GM23248 (cell line): ENCODE measurements at places on chromosomes 4 and X.

GRCh38 chr4:90122355-90122748, 4.8 kb upstream of the CCSER1 start:
- DNase-seq, result no peak

- DNase-seq, result peak; percentile 67
These were observed 3.6 kb upstream of the THOC2 start for GRCh38 chrX:123736333-123736921.

GRCh38 chr4:6595897-6596537, 21.0 kb downstream of the MAN2B2 start:
- DNase-seq, result no peak

DNA sequence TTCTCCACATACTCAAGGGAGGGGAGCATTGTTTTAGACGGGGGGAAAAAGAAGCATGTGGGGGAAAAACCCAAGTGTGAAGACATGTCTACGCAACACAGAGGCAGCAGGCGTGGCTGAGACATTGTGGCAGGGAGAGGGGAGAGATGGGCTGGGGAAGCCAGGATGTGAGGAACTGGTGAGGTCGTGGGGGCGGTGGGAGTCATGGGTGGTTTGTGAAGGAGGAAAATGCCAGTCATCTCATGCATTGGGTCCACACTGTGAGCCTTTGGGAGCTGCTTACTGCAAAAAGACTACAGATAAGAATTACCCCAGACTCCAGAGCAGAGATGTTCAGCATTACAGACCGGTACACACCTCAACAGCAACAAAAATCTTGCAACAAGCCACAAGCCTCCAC, 2.1 kb downstream of the JAKMIP1 start:
- no peak for DNase-seq

- no peak for DNase-seq
These were observed 19.5 kb upstream of the PGRMC2 start for GRCh38 chr4:128307123-128307571.

- DNase-seq, result no peak
These were observed 376.4 kb upstream of the GNPDA2 start for GRCh38 chr4:45102716-45103115.

DNA sequence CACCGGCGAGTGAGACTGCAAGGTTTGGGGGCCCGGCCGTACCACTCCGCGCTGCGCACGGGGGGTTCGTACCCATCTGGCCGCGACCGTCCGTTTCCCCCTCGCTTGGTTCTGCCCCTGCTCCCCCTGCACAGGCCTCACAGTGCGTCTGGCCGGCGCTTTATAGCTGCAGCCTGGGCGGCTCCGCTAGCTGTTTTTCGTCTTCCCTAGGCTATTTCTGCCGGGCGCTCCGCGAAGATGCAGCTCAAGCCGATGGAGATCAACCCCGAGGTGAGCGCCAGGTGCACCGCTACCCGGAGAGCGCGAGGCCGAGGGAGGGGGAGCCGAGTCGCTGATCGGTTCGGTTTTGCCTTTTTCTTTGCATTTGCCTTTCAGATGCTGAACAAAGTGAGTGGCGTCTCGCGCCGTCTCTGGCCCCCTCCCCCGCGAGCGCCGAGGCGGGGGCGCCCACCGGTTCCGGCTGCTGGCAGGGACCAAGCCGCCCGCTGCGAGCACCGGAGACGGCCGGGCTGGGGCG, at the start of gene UCHL1:
Gene UCHL1, plus strand, starts transcription at position 189 of the 517 bp plus-strand sequence. Its CDS starts 49 bp downstream, at position 238.
- DNase-seq, result peak; percentile 67

DNA sequence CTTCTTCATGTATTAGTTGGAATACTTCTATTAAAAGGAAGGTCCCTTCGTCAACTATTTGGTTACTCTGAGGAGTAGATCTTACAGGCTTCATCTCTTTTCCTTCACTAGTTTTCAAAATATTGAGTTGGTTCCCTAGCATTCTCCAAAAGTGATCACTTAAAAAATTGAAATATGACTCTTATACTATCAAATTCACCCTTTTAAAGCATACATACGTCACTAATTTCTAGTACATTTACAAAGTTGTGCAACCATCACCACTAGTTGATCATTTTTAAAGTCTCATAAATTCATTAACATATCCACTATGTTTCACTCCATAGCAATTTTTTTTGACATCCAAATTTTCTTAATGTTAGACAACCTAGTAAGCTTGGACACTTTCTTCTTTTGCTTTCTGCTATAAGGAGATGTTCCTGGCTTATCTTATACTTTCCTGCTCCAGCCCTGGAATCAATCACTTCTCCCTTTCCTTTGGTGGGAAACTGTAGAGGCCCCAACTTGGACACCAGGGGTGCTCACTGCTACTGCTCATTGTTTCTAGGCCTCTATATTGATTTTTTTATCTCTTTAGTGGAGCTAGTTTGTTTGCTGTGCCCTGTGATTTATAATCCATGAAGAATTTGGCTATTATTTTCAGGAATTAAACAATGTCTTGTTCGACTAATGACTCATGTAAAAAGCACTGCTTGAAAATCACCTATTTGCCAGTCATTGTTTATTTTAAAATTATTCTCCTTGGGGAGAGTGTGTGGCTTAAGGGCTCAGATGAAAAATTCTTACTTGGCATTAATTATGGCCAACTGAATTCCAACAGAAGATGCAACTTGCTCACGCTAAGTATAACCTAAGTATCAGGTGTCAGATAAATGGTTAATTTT, 4.0 kb upstream of the ZFX start:
- DNase-seq, result peak; percentile 56

- DNase-seq, result no peak
These were observed 65.8 kb upstream of the DIPK2B start for GRCh38 chrX:45266456-45266855.

DNA sequence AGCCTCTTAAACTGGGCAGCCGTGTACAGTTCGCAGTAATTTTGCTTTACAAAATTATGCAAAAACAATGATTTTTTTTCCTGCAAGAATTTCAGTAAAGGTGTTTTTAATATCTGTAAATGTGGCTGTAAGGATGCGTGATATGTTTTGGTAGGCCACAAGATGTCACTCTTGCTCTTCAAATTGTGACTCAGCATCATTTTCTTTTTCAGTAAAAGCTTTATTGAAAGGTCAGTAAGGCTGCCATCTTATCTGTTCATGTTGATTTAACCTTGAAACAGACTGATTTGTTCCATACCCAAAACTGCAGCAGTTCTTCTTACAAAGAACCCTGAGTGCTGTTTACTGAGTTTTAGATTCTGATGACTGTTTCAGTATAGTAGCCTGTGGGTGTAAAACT, 39.9 kb downstream of the TXLNG start:
- peak; percentile 57 for DNase-seq

DNA sequence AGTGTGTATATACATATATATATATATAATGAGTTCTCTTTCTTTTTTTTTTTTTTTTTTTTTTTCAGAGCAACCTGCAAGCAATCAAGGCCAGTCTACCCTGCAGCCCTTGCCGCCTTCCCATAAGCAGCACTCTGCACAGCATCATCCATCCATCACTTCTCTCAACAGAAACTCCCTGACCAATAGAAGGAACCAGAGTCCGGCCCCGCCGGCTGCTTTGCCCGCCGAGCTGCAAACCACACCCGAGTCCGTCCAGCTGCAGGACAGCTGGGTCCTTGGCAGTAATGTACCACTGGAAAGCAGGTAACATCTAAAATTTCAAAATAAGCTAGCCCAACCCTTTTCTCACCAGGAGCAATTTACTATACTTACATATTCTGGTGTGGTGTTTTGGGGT, 316.3 kb downstream of the DCTD start:
- DNase-seq, result no peak

- peak; percentile 6 for DNase-seq
These were observed 92.1 kb upstream of the ANKRD50 start for GRCh38 chr4:124804584-124804983.

- no peak for DNase-seq
These were observed 31.9 kb downstream of the SLC16A2 start for GRCh38 chrX:74453178-74453577.

DNA sequence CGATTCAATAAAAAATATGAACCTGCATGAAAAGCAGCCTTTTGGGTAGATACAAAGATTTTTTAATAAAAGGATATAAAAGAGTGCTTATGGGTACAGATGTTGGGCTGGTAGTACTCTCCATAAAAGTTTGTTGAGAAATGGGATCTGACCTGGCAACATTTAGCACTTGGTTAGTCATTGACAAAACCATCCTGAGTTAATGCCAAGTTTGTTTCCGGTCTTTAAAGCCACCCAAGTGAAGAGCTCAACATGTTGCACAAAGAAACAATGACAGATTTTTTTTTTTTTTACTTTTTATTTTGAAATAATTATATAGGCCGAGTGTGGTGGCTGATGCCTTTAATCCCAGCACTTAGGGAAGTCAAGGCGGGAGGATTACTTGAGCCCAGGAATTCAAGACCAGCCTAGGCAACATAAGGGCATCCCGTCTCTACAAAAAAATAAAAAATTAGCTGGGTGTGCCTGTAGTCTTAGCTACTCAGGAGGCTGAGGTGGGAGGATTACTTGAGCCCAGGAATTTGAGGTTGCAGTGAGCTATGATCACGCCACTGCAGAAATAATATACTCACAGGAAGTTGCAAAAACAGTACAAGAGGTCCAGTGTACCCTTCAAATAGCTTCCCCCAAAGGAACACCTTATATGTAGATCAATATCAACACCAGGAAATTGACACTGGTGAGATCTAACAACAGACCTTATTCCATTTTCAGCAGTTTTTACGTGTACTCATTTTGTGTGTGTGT, 16.6 kb downstream of the CHST7 start:
- peak; percentile 82 for DNase-seq

- no peak for DNase-seq
These were observed 52.8 kb upstream of the CCSER1 start for GRCh38 chr4:90074322-90074886.

- DNase-seq, result no peak
These were observed 55.8 kb downstream of the C4orf50 start for GRCh38 chr4:5962416-5962815.

- peak; percentile 80 for DNase-seq
These were observed 38.4 kb upstream of the PDLIM3 start for GRCh38 chr4:185573651-185574199.

- DNase-seq, result no peak
These were observed 137.0 kb downstream of the MAGEB5 start for GRCh38 chrX:26352891-26353430.

DNA sequence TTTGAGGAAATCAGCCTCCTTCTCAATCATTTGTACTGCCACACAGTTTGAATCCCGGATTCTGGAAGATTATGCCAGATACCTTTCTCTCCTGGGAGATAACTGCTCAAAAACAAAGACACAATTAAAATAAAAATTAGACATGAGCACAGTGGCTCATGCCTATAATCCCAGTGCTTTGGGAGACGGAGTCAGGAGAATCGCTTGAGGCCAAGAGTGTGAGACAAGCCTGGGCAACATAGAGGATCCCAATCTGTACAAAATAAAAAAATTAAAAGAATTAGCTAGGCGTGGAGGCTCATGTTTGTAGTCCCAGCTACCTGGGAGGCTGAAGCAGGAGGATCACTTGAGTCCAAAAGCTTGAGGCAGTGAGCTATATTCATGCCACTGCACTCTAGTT, 376.3 kb upstream of the ZFP42 start:
- DNase-seq, result no peak

GRCh38 chr4:87476934-87477333, 52.2 kb downstream of the SPARCL1 start:
- DNase-seq, result no peak

DNA sequence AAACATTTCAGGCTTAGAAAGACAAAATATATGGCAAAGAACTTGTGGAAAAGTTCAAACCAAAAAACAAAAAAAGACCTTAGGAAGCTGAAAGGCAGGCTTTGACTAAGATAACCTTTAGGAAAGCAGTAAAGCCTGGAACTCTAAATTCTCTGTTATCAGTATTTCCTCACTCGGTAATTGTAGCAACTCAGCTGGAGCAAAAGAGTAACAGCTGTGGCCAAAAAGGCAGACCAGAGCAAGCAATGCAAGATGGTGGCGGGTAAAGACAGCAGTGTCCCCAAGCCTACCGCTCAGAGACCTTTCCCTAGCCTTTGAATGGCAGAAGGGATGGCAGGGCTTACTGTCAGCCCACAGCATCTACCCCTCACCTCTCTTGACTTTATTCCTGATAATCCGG, 63.1 kb upstream of the KLHL13 start:
- DNase-seq, result no peak

DNA sequence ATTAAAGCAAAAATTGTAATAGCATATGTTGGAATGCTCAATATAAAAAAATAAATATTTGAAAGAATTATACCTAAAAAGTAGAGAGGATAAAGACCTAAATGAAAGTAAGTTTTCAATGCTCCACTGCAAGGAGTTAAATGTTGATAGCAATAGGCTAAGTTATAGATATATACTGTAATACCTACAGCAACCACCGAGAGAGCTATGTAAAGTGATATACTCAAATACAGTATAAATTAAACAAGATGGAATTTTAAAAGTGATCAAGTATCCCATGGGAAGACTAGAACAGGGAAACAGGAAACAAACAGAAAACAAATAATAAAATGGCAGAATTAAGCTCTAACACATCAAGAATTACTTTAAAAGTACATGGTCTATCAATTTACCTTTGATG, 73.9 kb downstream of the CASP3 start:
- no peak for DNase-seq

DNA sequence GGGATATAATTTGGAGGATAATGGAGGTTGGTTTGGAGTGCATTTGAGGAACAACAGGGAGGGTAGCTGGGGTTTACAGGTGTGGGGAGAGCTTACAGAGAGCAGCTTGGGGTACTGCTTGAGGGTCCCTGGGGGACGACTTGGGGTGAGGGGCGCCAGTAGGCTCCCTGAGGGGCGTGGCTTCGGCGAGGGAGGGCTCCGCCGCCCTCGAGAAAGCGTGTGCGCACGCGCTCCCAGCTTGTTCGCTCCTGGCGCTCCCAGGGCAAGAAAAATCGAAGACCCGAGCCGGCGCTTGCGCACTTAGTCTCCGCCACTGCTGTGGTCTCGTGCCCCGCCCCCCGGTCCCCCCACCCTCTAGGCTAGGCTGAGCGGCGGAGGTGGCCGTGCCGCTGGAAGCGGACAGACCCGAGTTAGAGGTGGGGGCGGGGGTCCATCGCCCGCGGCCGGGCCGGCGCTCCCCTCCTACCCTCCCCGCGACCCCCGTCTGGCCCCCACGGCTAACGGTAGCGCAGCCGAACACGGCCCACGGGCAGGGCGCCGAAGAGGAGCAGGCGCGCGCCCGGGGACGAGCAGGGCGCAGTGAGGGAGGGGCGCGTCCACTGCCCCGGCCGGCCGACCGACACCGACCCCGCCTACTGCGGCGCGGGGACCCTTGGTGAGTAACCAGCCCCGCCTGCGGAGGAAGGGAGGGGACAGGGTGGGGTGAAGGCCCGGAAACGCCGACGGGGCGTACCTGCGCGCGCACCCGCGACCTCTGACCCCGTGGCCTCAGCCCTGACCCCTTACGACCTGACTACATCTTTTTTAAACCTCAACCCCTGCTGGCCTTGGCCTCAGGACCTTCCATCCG, 5.4 kb upstream of the CCDC120 start:
- peak; percentile 63 for DNase-seq

- DNase-seq, result peak; percentile 60
These were observed 47.3 kb upstream of the RAB9B start for GRCh38 chrX:103879339-103879738.
